Breast epithelium (tissue), 4 donors: ENCODE measurements at places on chromosomes 1 and 21.
A peak's percentile ranks its signal among the peaks of the same experiment; 100 is the strongest.

DNA sequence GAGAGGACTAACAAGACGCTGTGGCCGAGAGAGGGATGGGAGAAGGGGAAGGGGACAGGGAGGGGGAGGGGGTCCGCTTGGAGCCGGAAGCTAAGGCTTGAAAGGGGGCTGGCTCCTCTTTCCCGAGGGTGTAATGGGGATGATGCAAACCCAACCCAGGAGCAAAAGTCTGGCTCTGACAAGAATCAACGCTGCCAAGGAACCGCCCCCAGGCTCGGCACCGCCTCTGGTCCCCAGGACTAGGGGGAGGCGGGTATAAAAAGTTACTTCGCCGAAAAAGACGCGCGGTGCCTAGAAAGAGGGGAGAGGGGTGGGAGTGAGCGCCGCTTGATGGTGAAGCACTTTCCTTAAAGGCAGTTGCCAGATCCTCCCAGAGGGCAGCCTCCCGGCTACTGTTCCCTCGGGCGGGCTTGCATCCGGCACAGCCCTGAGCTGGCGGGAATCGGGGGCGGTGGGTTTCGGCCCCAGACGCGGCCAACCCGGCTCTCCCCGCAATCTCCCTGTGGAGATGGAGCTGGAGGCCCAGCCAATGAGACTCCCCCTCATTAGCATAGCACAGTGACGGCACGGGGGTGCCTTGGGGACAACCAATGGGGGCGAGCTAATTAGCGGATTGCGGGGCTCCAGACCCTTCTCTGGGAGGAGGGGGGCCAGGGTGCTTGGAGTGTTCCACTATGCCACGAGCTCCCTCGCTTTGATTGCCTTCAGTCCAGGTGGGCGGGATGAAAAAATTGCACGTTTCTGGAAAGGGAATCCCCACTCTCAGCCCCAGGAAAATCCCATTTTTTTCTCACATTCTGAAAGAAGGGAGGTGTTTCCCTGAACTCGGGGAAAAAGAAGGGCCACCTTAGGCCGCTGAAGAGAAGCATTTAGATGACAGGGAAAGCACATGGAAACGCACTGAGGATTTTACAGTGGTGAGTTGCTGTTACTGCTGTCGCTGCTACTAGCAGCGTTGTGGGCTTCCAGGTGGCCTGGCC is at the start of gene KCNT2:
TSS of gene KCNT2 (minus strand) at position 51 of the 980 bp plus-strand sequence. CDS start 131 bp downstream, outside the sequence.
- H3K27ac ChIP-seq, result peak within 1 kb of the TSS; percentile 89
- DNase-seq, result no peak
- no peaks in the 10 kb centered on the region for H3K36me3 ChIP-seq
- H3K4me1 ChIP-seq, result no peaks in the 10 kb centered on the region
- H3K4me3 ChIP-seq, result peak within 1 kb of the TSS; percentile 74

- no peak overlapping the region for H3K4me3 ChIP-seq
- no peaks in the 10 kb centered on the region for H3K4me1 ChIP-seq
- no peak for DNase-seq
- peak overlapping the region; percentile 99 for H3K27ac ChIP-seq
- H3K36me3 ChIP-seq, result no peaks in the 10 kb centered on the region
- H3K27me3 ChIP-seq, result no peaks in the 10 kb centered on the region
Observed at GRCh38 chr1:244866355-244866754, 2.0 kb upstream of the HNRNPU start.

- H3K27me3 ChIP-seq, result no peaks in the 10 kb centered on the region
- no peak overlapping the region for H3K27ac ChIP-seq
Observed at GRCh38 chr1:241424480-241424971, 67.5 kb upstream of the RGS7 start.

- no peak overlapping the region for H3K4me3 ChIP-seq
- H3K4me1 ChIP-seq, result no peaks in the 10 kb centered on the region
- H3K27ac ChIP-seq, result no peak overlapping the region
- no peak for DNase-seq
- H3K27me3 ChIP-seq, result no peaks in the 10 kb centered on the region
- no peaks in the 10 kb centered on the region for H3K36me3 ChIP-seq
Observed at GRCh38 chr1:106817575-106817974, 238.9 kb upstream of the PRMT6 start.

DNA sequence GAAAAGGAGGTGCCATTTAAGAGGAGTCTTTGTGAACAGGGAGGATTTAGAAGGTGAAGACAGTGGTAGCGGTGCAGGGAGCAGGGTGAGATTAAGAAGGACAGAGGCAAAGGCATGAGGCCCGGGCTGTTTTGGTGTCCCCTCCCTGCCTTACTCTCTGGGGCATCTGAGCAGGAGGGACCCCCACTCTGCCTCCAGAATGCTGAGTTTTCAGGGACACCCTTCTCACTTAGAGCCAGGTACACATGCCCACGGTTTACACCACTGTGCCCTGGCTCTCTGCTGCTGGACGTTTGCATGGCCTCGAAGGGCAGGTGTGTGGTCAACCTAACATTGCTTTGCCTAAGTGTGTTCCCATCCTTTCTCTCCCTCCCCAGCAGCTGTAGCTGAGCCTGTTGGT is 20.5 kb upstream of the PARP1 start:
- H3K4me1 ChIP-seq, result no peaks in the 10 kb centered on the region
- H3K4me3 ChIP-seq, result no peak overlapping the region

- no peaks in the 10 kb centered on the region for H3K4me1 ChIP-seq
- H3K36me3 ChIP-seq, result no peaks in the 10 kb centered on the region
- H3K27ac ChIP-seq, result no peak overlapping the region
- H3K4me3 ChIP-seq, result no peak overlapping the region
- no peaks in the 10 kb centered on the region for H3K27me3 ChIP-seq
- DNase-seq, result no peak
Observed at GRCh38 chr1:244897476-244898254, 33.3 kb upstream of the HNRNPU start.

DNA sequence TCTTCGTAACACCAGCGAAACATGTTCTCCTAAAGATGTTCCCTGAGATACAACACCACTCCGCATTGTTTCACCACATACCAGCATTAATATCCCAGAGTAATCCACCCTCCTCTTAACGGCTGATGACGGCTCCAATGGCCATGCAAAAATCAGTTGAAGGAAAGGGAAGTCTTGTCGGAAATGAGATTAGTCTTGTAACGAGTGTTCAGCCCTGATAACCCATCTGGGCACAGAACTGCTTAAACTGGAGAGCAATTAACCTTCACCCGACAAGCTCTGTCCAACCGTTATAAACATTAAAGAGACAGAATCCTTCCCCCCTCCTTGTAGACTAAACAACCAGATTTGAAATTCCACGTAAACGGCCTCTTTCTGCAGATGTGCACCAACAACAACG is 21.9 kb downstream of the ERG start:
- no peaks in the 10 kb centered on the region for H3K36me3 ChIP-seq
- no peaks in the 10 kb centered on the region for H3K4me1 ChIP-seq
- H3K4me3 ChIP-seq, result no peak overlapping the region
- peak overlapping the region; percentile 30 for H3K27ac ChIP-seq

DNA sequence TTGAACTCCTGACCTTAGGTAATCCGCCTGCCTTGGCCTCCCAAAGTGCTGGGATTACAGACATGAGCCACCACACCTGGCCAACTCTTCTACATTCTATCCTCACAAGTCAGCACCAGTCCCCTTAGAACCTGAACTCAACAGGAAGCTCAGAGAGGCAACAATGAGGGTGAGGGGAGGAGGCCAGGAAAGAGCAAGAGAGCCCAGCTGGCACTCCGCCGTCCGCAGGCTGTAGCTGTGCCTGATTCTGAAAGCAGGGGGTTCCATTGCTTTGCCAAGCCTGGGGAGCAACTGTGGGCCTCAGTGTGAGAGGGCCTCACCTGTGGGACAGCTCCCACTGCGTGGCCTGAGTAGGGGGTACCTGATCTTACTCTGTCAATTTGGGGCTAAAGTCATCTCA is 18.7 kb downstream of the STK40 start:
- no peak for DNase-seq
- H3K27ac ChIP-seq, result no peak overlapping the region
- H3K4me1 ChIP-seq, result peaks cover 8% of the 10 kb centered on the region
- no peaks in the 10 kb centered on the region for H3K36me3 ChIP-seq
- H3K4me3 ChIP-seq, result no peak overlapping the region

DNA sequence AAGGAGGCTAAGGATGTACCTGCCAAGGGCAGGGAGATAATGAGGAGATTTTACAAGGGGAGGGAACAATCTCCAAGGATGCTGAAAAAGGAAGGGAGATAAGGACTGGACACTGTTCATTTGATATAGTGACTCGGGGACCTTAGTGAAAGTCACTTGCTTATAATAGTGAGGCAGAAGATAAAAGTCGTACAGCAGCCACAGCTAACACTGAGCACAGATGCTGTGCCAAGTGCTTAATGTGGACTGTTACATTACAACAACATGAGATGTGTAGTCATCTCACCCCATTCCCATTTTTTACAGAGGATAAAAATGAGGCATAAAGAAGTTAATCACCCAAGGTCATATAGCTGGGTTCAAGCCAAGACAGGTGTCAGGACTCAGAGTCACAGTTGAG is 181.9 kb downstream of the FGGY start:
- H3K4me1 ChIP-seq, result no peaks in the 10 kb centered on the region
- no peak overlapping the region for H3K4me3 ChIP-seq
- H3K27me3 ChIP-seq, result no peaks in the 10 kb centered on the region
- no peak for DNase-seq

DNA sequence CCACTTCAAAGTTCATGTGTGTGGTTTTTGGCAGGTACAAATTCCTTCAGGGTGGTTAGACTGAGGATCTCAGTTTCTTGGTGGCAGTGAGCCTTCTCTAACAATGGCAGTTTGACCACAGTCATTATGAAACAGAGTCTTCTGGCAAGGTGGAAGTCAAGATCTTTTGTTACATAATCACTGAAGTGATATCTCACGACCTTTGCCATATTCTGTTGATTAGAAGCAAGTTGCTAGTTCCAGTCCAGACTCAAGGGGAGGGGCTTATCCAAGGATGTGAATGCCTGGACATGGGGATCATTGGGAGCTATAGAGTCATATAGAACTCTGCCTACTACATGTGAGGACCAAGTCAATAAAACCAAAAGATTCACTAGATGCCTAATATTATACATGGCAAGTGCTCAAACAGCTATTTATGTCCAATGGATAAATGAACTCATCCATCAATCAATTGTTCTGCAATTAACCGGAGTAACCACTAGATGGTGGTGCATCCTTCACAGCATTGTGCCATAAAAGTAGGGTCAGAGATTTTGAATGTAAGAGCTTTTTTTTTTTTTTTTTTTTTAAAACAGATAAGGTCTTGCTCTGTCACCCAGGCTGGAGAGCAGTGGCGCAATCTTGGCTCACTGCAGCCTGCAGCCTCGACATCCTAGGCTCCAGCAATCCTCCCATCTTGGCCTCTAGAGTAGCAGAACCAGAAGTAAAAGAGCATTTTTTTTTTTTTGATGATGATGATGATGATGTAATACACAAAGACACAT is 131.9 kb downstream of the CRB1 start:
- no peak for DNase-seq
- H3K27ac ChIP-seq, result no peak overlapping the region
- H3K36me3 ChIP-seq, result no peaks in the 10 kb centered on the region
- H3K27me3 ChIP-seq, result no peaks in the 10 kb centered on the region

DNA sequence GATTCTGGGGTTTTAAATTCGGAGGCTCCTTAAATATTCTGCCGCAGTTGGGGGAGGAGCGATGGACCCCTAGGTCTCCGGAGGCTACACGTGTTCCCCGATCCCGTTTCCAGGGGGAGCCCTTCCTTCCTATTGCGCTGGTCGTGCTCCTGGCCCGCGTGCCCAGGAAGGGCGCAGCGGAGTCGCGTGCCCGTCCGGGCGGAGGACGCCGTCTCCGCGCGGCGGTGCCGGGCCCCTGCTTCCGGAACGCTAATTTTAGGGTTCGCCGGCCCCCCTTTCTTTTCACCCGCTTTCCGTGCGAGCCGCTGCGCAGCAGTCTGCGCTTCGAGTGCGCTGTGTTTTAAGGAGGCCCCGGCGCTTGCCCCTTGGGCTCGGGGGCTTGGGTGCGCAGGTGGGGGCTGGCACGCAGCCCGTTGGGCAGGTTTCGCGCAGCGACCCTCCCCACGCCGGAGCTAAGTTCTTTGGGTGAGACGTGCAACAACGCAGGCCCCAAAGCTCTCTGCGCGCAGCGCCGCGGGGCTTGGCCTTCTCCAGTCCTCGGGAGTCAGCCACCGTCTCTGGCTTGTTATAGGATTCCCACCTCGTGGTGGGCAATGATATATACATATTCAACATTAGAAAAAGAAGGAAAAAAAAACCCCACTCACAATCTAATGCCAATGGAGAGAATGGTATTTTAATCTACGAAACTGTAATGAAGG is 43.5 kb upstream of the DNAJC6 start:
- H3K36me3 ChIP-seq, result no peaks in the 10 kb centered on the region
- no peaks in the 10 kb centered on the region for H3K27me3 ChIP-seq
- DNase-seq, result no peak
- peak overlapping the region; percentile 64 for H3K4me3 ChIP-seq
- H3K4me1 ChIP-seq, result peaks cover 4% of the 10 kb centered on the region

GRCh38 chr1:95006681-95007080 is 66.1 kb downstream of the ALG14 start:
- H3K36me3 ChIP-seq, result no peaks in the 10 kb centered on the region
- no peak overlapping the region for H3K27ac ChIP-seq
- DNase-seq, result no peak
- H3K4me1 ChIP-seq, result no peaks in the 10 kb centered on the region

DNA sequence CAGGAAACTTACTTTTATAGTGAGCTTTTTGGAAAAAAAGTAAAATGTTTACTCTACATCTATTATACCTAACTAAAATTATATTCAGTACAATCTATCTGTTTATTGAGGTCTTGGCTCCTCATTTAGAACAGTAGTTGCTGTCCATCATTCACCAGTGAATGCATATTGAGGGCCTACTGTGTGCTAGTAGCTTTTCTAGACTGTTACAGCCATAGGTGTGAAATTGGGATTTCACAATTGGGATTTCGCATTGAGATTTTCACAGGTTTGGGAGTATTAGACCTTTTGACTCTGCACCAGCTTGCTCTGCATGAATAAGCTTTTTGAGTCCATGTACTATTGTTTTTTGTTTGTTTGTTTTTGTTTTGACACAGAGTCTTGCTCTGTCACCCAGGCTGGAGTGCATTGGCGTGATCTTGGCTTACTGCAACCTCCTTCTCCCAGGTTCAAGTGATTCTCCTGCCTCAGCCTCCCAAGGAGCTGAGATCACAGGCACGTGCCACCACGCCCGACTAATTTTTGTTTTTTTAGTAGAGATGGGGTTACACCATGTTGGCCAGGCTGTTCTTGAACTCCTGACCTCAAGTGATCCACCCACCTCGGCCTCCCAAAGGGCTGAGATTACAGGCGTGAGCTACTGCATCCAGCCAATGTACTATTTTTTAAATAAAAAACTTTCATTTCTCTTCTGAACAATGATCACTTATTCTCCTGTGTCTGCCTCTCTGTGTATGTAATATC is 47.2 kb upstream of the ERRFI1 start:
- H3K27me3 ChIP-seq, result no peaks in the 10 kb centered on the region
- H3K27ac ChIP-seq, result no peak overlapping the region
- no peaks in the 10 kb centered on the region for H3K4me1 ChIP-seq
- no peak for DNase-seq
- no peak overlapping the region for H3K4me3 ChIP-seq

GRCh38 chr1:101260556-101261350 is 23.9 kb downstream of the S1PR1 start:
- no peaks in the 10 kb centered on the region for H3K27me3 ChIP-seq
- H3K27ac ChIP-seq, result no peak overlapping the region
- H3K4me1 ChIP-seq, result no peaks in the 10 kb centered on the region
- DNase-seq, result no peak
- no peaks in the 10 kb centered on the region for H3K36me3 ChIP-seq

GRCh38 chr21:42534421-42535378 is 21.0 kb downstream of the SLC37A1 start:
- H3K4me1 ChIP-seq, result no peaks in the 10 kb centered on the region
- H3K36me3 ChIP-seq, result no peaks in the 10 kb centered on the region
- H3K27ac ChIP-seq, result no peak overlapping the region
- DNase-seq, result no peak
